ENCODE measurements at places on chromosomes 11 and 22. TPM values are rescaled to one million over a fixed set of nuclear protein-coding genes. Genes with fewer than 3 reads are reported as not detected.

- no peak for DNase-seq
Measured at GRCh38 chr22:43969989-43970755, 14.9 kb downstream of the SAMM50 start.

DNA sequence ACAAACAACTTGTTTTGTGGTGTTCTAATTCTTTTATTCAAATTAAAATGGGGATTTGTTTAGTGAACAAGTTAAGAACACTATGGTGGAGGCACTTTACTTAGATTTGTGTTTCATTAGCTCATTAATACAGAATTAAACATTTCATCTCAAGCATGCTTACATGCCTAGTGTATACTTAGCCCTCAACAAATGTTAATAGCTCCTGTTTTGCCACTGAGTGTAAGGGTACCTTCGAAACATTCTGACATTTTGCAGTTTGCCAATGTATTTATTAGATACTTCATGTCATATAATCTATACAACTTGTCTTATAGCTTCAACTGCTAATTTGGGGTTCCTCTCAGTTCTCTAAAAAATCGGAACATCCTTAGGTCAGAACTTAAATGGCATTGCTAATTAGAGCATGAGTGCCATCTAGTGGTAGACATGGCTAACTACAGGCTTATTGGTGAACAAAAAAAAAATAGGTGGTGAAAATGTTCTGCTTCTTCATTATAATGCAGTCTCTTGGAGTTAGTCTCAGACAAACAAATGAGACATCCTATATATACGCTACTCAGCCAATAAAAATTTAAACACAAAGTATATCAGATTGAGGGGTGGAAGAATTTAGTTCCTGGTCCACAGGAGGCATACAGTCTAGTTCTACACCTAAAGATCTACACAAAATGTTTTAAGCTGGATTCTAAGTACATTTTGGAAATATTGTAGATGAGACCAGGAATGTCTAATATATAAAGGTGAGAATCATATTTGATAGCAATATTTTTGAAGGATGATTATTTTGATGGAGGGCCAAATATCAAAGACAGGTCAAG is 4.9 kb upstream of the CNTN5 start:
- DNase-seq: peak; percentile 15

GRCh38 chr11:57276971-57277675 is 40.1 kb upstream of the APLNR start:
- no peak for DNase-seq

GRCh38 chr22:29093501-29094300 is 20.9 kb downstream of the KREMEN1 start:
- DNase-seq: no peak

- DNase-seq: no peak
Measured at GRCh38 chr11:63179432-63180041, 35.5 kb upstream of the SLC22A24 start.

DNA sequence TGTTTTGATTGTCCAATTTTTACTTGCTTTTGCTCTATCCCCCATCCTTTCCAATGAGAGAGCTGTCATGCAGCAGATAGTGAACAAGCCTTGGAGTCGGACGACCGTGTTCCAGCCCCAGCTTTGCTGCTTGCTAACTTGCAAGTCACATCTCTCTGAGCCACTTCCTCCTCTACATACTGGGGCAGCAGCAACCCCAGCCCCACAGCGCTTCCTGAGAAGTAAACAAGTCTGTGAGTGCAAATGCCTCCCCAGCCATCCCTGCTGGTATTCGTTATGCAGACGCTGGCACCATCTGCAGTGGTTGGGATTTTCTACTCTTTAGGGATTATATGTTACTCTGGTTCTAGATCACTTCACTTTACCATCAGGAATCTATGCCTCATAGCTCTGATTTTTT is 35.0 kb downstream of the TPBGL start:
- DNase-seq: peak; percentile 95

- no peak for DNase-seq
Measured at GRCh38 chr11:134843020-134843419, 431.0 kb upstream of the B3GAT1 start.

DNA sequence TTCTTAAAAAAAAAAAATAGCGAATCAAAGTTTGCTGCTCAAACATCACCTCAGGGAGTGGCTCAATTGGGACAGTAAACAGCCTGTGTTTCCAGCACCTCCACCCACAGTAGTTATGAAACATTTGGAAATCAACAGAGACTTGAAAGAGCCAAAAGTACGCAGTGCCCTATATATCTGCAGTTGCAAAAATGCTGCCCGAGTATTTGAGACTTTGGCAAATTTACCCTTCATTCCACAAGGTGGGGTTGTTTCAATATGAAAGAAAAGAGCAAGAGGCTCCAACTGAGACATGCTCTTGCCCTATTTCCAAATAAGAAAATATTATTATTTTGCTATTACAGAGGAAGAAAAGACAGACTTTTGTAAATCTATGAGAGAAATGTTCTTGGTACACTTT is 851.1 kb upstream of the RAG2 start:
- no peak for DNase-seq

DNA sequence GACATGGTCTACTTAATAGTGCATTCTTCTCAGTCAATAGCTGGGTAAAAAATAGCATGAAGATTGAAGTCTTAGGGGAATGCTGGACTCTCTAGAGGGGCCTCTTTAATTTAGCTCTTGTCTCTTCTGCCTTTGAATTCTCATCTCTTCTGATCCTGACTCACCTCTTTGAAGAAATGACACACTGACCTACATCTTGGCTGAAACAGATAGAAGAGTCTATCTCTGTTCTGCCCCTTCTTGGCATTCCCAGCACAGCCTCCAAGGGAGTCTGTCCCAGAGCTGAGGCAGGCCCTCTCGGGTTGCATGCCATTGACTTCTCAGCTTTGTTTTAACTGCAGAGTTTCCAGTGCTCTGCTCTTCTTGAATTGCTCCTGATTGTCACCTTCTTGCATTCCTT is 55.7 kb downstream of the PTPRJ start:
- DNase-seq: no peak

- no peak for DNase-seq
Measured at GRCh38 chr11:1200611-1201191, 22.2 kb upstream of the MUC5B start.

DNA sequence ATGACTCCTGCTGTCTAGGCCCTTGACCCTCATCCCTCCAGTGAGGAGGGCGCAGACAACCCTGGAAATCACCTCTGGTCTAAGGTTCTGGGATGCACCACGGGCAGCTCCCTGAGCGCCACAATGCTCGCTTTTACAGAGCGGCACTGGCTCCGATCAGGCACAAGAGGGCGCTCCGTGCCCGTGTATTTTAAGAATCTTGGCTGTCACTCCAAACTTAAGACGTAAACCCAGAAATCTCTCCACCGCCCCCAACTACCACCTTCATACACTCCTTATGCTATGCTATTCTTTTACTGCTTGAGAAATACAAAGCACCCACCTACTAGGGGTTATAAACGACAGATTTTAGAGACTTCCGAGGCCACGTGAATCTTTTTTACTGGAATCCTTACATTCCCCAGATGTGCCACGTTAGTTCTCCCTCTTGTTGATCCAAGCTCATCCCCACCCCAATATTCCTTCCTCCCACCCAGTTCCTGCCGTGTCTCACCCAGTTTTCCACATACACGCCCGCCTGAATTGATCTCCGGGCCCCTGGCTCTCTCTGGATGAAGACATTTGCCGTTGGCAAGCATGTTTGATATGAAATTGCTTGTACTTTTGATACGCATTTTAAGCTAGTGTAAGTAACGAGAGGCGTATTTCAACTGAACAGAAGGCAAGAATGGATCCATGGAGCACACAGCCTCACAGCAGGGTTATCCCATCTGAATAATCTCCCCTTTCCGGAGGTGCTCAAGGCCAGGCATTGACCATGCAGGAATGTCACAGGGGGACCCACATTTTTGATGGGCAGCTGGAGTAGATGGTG is 453.5 kb downstream of the OPCML start:
- peak; percentile 33 for DNase-seq

DNA sequence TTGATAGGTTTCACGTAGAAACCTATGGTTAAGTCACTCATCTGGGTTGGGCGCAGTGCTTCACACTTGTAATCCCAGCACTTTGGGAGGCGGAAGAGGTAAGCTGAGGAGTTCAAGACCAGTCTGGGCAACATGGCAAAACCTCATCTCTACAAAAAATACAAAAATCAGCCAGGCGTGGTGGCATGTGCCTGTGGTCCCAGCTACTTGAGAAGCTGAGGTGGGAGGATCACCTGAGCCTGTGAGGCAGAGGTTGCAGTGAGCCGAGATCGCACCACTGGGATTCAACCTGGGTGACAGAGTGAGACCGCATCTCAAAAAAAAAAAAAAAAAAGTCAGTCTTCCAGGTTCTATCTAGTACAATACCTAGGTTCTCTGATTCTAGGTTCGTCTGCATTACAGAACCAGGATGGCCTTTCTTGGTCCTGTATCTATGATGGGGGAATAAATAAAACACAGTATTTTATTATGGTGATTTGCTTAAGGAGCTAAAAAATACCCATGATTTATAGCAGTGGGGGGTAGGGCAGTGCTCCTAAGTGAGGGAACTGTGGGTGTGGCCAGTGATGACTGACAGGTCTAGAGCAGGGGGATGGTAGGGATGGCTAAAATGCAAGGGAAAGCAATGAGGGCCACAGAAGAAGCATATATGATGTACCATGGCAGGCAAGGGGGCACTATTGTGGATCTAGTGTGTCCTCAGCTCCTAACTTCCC is 65.5 kb upstream of the NUP160 start:
- no peak for DNase-seq

DNA sequence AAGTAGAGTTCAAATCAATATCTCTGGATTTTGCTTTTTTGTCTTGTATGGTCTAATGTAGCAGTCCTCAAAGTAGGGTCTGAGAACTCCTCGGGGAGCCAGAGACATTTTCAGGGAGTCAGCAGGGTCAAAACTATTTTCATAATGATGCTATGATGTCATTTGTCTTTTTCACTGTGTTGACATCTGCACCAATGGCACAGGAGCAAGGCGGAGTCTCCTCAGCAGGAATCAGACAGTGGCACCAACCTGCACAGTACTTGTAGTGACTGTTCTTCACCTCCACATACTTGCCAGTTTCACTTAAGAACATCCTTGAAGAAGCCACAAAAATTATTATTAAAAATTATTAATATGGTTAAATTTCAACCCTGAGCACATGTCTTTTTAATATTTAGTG is 14.9 kb upstream of the FXYD6 start:
- DNase-seq: no peak

DNA sequence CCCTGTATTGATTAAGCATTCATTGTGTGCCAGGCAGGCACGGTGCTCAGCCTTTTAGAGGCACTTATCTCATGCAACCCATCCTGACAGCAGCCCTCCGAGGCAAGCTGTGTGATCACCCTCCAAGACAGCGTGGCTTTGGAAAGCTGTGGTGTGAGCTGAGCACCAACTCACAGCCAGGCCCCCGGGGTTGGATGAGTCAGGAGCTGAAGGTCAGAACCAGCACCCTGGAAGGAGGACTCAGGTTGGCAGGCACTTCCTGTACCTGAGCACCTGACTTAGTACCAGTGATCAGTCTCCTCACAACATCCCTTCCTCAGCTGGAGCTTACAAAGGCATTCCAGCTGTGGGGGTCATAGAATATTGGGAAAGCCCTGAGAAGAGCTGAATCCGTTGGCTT is 9.0 kb downstream of the PATZ1 start:
- DNase-seq: no peak

- DNase-seq: no peak
Measured at GRCh38 chr11:130304651-130305050, 10.1 kb downstream of the ZBTB44 start.

DNA sequence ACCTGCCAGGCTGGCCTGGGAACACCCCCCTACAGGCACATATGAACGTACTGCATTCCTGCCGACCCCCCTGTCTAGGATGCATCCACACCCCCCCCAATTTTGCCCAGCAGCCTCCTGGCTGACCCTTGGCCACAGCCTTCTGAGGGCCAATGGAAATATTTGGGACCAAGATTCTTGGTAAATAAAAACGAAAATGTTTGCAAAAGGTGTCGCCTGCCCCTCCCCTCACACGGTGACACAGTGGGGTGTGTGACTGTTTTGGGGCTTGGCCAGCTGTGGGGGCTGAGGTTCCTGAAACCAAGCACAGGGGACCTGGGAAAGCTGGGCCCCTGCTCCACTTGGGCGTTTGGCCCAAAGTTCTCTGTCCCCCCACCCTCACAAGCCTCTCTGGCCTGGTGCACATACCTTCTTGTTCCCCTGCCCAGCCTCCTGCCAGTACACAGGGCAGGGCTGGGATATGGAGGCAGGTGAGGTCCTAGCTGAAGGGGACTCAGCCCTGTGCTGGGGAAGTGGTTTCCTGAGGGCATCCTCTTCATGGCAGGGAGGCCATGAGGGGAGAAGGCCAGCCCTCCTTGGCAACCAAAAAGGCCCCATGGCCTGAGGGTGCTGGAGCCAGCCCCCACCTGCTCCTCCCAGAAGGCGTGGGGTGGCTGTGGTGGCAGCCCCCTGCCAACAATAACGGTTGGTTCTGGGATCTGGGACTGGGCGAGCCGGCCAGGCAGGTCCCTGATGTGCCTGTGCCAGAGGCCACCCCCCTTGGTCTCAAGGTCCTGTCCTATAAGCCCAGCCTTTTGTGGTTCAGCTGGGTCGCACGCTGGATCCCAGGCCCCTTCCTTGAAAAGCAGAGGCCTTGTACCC is 2.1 kb upstream of the CRACR2B start:
- no peak for DNase-seq

DNA sequence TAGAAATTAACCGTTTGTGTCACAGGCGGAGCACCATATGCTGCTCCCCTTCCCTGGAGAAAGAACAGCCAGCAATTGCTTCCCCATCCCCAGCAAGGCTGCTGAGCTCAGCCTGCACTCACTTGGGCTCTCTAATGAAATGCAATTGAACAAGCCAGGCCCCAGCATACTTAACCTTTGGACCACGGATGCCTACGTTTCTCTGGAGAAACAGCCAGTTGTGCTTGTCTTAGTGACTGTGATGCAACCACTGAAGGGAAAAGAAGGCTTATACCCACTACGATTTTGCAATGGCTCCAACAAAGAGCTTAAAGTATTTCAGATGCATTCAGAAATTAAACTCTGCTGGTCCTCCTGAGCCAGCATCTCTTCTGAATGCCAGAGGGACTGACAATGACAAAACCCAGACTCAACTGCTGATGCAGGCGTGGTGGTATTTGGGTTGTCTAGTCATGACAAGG is 51.3 kb upstream of the SESN3 start:
- DNase-seq: no peak

DNA sequence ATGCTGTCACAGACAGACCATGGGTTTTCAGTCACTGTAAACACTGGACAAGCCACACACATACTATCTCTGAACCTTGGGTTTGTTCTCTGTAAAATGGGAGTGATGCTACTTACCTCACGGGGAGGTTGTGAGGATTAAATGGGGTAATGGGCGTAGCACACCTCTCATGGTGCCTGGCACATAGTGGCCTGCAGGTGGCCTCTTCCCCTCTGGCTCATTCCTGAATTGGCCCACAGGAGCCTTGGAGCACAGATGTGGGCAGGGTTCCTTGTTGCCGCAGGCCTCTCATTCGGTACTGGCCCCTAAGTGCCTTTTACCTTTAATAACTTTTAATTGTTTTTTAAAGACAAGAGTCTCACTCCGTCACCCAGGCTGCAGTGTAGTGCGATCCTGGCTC is 11.7 kb downstream of the MICAL2 start:
- DNase-seq: peak; percentile 39

- DNase-seq: no peak
Measured at GRCh38 chr11:126216526-126217305, 5.1 kb downstream of the FAM118B start.

MS4A8 gene
- total RNA-seq: not detected

CRYBB1 gene
- 0.51 TPM for total RNA-seq

NRGN gene
- 0.25 TPM for total RNA-seq

ART1 gene
- not detected for total RNA-seq

OR51E2 gene
- total RNA-seq: not detected

DERL3 gene
- 0.76 TPM for total RNA-seq

TBX1 gene
- 62.8 TPM for total RNA-seq

SHANK2 gene
- total RNA-seq: 1.6 TPM

MPPED1 gene
- total RNA-seq: not detected

All from dermis microvascular lymphatic vessel endothelial cell (primary cell).